ELR (cell line): ENCODE measurements at places on chromosomes 3 and 15.
A peak's percentile ranks its signal among the peaks of the same experiment; 100 is the strongest.

- DNase-seq: peak; percentile 38
Measured at GRCh38 chr3:119240101-119240590, 532 bp downstream of the B4GALT4 start.

DNA sequence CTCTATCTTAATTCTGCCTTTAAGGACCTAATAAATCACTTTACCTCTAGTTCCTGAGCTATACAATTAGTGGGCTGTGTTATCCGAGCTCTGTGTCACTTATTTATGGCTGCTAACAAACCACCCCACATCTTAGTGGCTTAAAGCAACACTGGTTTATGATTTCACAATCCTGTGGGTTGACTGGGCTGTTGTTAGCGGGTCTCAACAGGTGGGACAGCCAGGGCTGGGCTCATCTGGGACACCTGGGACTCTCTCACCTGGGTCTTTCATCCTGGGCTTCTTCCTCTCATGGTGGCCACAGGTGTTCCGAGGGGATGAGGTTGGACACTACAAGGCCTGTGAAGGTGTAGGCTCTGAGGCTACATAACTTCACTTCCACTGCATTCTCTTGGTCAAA lies 35.8 kb upstream of the CHST2 start:
- no peak for DNase-seq

DNA sequence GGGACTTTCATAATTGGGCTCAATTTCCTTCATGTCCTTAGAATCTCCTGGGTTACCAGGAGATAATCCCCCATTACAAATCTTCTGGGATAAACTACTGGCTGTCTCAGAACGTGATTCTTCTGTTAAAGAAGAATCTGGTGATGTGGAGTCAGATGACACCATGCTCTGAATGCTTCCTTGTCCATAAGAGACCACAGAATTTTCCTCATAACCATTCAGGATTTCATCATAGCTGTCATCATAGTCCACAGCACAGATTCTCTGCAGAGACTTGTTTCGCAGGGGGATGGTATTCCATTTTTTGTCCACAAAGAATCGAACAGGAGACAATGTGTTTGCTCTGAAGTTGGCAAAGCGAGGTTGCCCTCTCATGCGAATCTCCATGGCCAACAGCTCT lies 109.8 kb upstream of the TSPAN3 start:
- DNase-seq: no peak

DNA sequence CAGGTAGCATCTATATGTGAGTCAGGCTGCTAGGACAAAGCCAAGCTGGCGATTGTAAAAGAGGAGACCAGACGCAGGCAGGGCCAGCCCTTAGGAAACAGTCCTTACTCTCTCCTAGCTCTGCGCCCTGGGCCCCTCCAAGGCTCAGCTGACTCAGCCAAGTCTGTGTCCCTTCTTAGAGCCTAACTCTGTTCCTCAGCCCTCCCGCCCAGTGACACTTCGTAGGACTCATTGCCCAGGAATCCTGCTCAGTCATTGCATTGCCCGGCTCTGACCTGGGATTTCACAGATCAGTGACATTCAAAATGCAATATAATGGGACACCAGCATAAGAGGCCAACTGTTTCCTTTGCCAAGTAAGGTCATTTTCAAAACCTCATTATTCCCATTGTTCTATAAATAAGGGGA lies 244.2 kb downstream of the TLE3 start:
- peak; percentile 86 for DNase-seq

- peak; percentile 19 for DNase-seq
Measured at GRCh38 chr3:129358772-129359371, 69.6 kb downstream of the EFCAB12 start.

- no peak for DNase-seq
Measured at GRCh38 chr15:83983634-83984458, 251.7 kb upstream of the GOLGA6L4 start.

DNA sequence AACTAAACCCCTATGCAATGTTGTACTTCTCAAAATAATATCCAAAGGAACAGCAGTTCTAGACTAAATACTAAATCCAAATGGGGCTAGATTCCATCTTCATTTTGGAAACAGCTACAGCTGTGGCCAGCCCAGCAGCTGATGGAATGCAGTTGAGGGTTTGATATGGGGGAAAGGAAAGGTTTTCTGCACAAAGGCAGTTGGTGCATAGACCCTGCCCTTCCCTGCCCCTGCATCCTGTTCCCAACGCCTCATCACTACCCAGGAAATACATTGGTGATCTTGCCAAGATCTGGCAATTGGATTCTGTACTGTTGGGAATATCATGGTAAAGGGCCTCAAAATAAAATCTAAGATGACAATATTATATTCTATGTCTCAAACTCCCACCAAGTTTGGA lies 43.9 kb downstream of the DTWD1 start:
- DNase-seq: no peak

DNA sequence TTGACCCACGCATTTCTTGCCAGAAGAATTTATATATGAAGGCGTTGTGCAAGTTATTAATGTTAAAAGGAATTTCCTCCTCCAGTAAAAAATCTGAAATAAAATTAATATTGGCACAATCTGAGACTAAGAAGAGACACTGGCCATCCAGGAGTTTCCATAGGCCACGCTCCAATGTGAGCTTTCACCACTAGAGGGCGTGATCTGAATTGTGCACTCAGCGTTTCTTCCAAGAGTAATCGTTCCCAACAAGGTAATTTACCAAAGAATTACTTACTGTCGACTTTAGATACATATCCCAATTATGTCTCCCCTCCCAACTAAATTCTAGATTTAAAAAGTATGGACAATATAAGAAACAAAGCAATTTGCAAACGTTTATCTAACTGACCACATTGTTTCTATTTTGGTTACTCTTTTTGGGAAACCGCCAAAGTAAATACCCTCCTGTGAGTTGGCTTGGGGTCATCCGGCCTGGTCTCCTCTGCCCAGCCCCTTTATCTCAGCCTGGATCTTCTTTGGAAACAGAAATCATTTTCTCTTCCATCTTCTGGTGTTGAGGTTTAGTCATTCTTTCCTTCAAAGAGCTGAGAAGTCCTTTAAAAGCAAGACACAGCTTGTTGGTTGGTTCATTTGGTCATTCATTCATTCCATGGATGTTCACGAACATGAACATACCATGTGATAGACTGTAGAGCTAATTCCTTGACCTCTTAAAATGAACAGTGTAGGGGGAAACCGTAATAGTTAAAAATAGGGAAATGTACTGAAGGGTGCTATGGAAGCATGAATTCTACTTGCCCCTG lies 26.2 kb downstream of the POLR2M start:
- peak; percentile 75 for DNase-seq

DNA sequence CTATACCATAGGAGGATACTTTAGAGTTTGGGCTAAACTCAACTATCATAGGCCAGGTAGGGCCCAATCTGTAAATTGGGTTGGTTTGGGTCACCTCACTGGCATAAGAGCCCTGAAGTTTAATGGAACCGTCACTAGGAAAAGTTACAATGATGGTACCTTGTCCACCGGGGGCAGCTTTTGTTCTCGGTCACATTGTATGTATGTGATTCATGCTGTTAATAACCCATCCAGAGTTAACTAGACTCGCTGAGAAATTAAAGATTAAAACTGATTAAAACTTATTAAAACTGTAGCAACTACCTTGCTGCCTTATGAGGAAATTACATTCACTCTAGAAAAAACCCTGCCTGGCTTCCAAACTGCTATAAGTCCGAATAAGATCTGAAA lies 145.0 kb upstream of the TMCO5A start:
- peak; percentile 9 for DNase-seq

GRCh38 chr3:105976196-105976595 lies 107.4 kb upstream of the CBLB start:
- DNase-seq: no peak

DNA sequence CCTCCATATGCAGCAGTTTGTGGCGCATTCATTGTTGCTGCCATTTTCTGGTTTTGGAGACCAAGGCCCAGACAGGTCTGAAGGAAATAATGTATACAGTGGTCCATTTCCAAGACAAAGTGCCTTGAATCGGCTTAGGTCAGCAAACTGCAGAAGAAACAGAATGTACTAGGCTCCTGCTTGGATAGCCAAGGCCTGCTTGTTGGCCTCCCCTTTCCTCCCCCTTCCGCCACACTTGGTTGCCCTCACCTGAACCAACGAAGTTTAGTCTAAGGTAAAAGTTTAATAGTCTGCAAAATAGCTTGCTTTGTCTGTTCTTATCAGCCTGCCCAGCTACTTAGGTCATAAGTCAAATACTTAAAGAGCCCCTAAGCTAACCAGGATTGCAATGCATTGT lies 12.0 kb upstream of the RTP3 start:
- DNase-seq: no peak

GRCh38 chr3:14203521-14204079 lies 25.0 kb downstream of the LSM3 start:
- DNase-seq: peak; percentile 74
